ENCODE measurements at places on chromosomes 12 and 14. TPM values are rescaled to one million over a fixed set of nuclear protein-coding genes. Genes with fewer than 3 reads are reported as not detected.
A peak's percentile ranks its signal among the peaks of the same experiment; 100 is the strongest.

Gene PPFIA2
- total RNA-seq, result 18.5 TPM

- DNase-seq, result peak; percentile 81
Observed at GRCh38 chr12:52032446-52032803, 18.8 kb upstream of the NR4A1 start.

Gene DACT1
- total RNA-seq, result 13.5 TPM

Gene KRT5
- 388 TPM for total RNA-seq
